A549 treated with Mapracorat at 1 μM for 4 hours (cell line): ENCODE measurements at places on chromosomes 13 and 19. TPM values are rescaled to one million over a fixed set of nuclear protein-coding genes. Genes with fewer than 3 reads are reported as not detected.

SOX21 gene
- 0.20 to 0.91 TPM (median 0.67 TPM) in 5 replicates for total RNA-seq

ANKRD10 gene
- total RNA-seq, result 37.0 to 44.1 TPM (median 38.9 TPM) in 5 replicates

PTH2 gene
- not detected in 5 replicates for total RNA-seq

PDX1 gene
- 0.05 to 0.12 TPM (median 0.09 TPM) in 5 replicates for total RNA-seq

ZNF578 gene
- not detected in 5 replicates for total RNA-seq

GTF3A gene
- 93.8 to 102 TPM (median 97.0 TPM) in 5 replicates for total RNA-seq

SIGLECL1 gene
- total RNA-seq, result not detected in 5 replicates

LGALS7B gene
- total RNA-seq, result 0.48 to 0.86 TPM (median 0.57 TPM) in 3 of 5 replicates, not detected in the others

ZNF443 gene
- total RNA-seq, result 0.72 to 1.5 TPM (median 0.88 TPM) in 5 replicates

S1PR5 gene
- 1.2 to 2.0 TPM (median 1.5 TPM) in 5 replicates for total RNA-seq

AMH gene
- 7.6 to 24.5 TPM (median 15.3 TPM) in 5 replicates for total RNA-seq

NLRP11 gene
- total RNA-seq, result 0.04 TPM in 1 of 5 replicates, not detected in the others

KASH5 gene
- total RNA-seq, result 0.06 TPM in 1 of 5 replicates, not detected in the others

ZFR2 gene
- total RNA-seq, result not detected in 5 replicates

ZNF790 gene
- total RNA-seq, result 0.13 to 0.28 TPM (median 0.19 TPM) in 5 replicates

PRR36 gene
- 0.19 to 0.46 TPM (median 0.39 TPM) in 5 replicates for total RNA-seq

ZNF541 gene
- total RNA-seq, result not detected in 5 replicates

KIR3DL2 gene
- not detected in 5 replicates for total RNA-seq

LYPD3 gene
- 0.26 to 0.55 TPM (median 0.40 TPM) in 5 replicates for total RNA-seq

MCEMP1 gene
- not detected in 5 replicates for total RNA-seq

OR7A5 gene
- total RNA-seq, result not detected in 5 replicates

IGFL2 gene
- 0.20 to 1.3 TPM (median 0.34 TPM) in 5 replicates for total RNA-seq

RASIP1 gene
- total RNA-seq, result 0.43 to 0.82 TPM (median 0.59 TPM) in 5 replicates

SOX1 gene
- total RNA-seq, result not detected in 5 replicates

BCAM gene
- 63.9 to 86.4 TPM (median 82.4 TPM) in 5 replicates for total RNA-seq

LRRC63 gene
- 0.07 TPM in 1 of 5 replicates, not detected in the others for total RNA-seq

CAPN12 gene
- 3.8 to 7.2 TPM (median 6.3 TPM) in 5 replicates for total RNA-seq

WBP4 gene
- total RNA-seq, result 8.0 to 9.6 TPM (median 8.3 TPM) in 5 replicates

NXNL1 gene
- total RNA-seq, result not detected in 5 replicates

CDC16 gene
- total RNA-seq, result 38.9 to 43.9 TPM (median 42.2 TPM) in 5 replicates

KCNN1 gene
- 0.22 to 0.53 TPM (median 0.49 TPM) in 5 replicates for total RNA-seq

GAPDHS gene
- 0.21 TPM in 1 of 5 replicates, not detected in the others for total RNA-seq

TM9SF2 gene
- total RNA-seq, result 50.7 to 60.5 TPM (median 59.5 TPM) in 5 replicates

ACP7 gene
- 0.05 to 0.17 TPM in 2 of 5 replicates, not detected in the others for total RNA-seq

FFAR1 gene
- total RNA-seq, result not detected in 5 replicates

ZNF497 gene
- 0.91 to 1.7 TPM (median 1.3 TPM) in 5 replicates for total RNA-seq
